ENCODE measurements at places on chromosomes 13 and 19. TPM values are rescaled to one million over a fixed set of nuclear protein-coding genes. Genes with fewer than 3 reads are reported as not detected.

- peak; percentile 26 for DNase-seq
Measured at GRCh38 chr19:39411081-39411831, 1.2 kb upstream of the PLEKHG2 start.

The ZNRF4 gene
- not detected for total RNA-seq

The PODNL1 gene
- total RNA-seq = not detected

GRCh38 chr19:44697670-44698034 is 1.3 kb upstream of the CEACAM16 start:
- DNase-seq = no peak

The ATP4B gene
- total RNA-seq = not detected

DNA sequence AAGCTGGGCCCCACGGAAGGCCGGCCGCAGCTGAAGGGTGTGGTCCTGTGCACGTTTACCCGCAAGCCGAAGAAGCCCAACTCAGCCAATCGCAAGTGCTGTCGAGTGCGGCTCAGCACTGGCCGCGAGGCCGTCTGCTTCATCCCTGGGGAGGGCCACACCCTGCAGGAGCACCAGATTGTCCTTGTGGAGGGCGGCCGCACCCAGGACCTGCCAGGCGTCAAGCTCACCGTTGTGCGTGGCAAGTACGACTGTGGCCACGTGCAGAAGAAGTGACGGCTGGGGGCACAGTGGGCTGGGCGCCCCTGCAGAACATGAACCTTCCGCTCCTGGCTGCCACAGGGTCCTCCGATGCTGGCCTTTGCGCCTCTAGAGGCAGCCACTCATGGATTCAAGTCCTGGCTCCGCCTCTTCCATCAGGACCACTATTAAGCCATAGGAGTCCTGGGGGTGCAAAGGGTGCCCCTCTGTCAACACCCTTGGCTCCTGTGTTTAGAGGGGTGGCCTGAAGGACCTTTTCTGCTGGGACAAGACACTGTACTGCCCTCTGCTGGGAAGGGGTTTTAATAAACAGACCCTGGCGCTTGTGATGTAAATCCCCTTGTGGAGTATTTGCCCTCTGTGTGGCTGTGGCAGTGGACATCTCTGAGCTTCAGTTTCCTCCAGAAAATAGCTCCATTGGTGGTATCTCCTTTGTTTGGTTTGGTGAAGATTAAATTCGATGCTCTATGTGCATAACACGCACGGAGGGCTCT is 1.9 kb downstream of the MRPS12 start:
- peak; percentile 43 for DNase-seq

The SIGLEC12 gene
- not detected for total RNA-seq

DNA sequence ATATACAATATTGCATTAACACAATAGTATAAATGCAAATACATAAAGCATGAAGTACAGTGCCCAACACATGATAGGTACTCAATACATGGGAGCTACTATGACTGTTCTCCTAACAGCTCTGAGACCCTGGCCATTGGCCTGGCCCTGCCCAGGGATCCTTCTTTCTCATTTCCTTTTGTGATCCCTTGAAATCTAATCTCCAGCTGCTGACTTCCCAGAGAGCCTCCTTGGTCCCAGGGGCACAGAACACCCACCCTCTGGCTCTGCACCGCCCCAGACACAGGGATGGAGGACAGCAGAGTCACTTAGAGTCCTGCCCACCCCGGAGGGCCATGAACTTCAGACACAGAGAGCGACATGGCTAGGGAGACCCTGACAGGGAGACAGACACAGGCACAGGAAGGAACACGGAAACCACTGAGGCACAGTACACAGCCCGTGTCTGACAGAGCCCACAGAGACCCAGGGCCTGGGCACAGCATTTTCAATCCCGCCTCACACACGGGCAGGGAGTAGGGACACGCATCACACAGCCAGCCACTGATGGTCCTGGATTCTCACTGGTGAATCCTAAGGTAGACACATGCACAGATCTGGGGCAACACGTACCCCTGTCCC is 4.2 kb upstream of the SYCN start:
- DNase-seq = no peak

- DNase-seq = peak; percentile 92
Measured at GRCh38 chr13:99356262-99357091, 49.3 kb upstream of the GPR183 start.

DNA sequence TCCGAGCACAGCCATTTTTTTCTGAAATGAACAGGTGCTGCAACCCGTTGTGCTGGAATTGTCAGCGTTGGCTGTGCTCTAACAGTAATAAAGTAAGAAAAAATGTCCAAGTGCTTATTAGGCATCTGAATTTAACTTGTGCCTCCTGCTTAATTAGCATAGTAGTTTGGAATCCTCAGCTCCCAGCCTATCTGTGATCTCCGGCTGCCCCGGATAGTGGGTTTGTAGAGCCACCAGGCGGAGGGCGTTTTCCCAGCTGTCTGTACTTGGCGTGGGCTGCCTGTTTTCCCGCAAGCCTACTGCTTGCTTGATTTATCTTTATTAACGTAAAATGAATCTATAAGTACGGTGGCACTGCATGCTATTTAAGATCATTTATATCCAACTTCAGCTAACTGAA is 137.9 kb downstream of the MTUS2 start:
- DNase-seq = no peak

- DNase-seq = peak; percentile 57
Measured at GRCh38 chr19:42422901-42423461, 4.2 kb downstream of the LIPE start.

The ZNF235 gene
- total RNA-seq = 13.0 TPM

- DNase-seq = no peak
Measured at GRCh38 chr13:114062754-114063153, 69.7 kb downstream of the RASA3 start.

GRCh38 chr13:25846222-25846984 is 205.4 kb downstream of the SHISA2 start:
- DNase-seq = no peak

DNA sequence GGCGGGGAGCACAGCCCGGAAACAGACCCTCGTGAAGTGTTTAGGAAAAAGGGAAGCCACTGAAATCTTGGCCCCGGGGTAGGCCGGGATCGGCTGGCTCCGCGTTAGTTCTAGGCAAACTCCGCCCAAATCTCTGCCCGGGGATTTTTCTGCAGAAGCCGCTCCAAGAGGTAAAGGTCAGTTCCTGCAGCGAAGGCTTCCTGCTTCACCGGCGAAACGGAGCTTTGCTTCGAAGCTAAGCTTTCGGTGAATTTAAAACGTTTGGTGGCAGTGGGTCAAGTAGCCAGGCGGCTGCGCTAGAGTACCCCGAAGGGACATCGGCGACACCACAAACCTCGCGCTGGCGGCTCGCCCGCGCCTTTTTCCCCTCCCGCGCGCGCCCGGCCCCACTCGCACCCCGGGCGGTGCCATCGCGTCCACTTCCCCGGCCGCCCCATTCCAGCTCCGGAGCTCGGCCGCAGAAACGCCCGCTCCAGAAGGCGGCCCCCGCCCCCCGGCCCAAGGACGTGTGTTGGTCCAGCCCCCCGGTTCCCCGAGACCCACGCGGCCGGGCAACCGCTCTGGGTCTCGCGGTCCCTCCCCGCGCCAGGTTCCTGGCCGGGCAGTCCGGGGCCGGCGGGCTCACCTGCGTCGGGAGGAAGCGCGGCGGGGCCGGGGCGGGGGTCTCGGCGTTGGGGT is 441 bp downstream of the GJB2 start:
- DNase-seq = no peak

- DNase-seq = no peak
Measured at GRCh38 chr13:72120632-72121031, 253.6 kb upstream of the DACH1 start.

DNA sequence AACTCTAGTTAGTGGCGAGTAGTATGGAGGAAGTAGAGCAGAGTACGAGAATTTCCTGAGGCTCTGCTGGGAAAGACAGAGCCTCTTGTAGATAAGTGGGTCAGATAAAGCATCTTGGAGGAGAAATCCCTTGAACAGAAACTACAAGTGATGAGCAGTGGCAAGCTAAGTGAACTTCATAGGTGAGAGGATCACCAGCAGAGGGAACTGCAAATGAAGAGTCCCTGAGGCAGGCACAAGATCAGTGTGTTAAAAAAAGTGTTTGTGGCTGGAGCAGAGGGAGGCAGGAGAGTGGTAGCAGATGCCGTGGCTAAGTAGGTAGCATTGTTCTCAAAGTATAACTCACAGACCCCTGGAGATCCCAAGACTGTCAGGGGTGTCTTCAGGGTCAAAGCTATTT is 437.6 kb downstream of the HS6ST3 start:
- DNase-seq = no peak

DNA sequence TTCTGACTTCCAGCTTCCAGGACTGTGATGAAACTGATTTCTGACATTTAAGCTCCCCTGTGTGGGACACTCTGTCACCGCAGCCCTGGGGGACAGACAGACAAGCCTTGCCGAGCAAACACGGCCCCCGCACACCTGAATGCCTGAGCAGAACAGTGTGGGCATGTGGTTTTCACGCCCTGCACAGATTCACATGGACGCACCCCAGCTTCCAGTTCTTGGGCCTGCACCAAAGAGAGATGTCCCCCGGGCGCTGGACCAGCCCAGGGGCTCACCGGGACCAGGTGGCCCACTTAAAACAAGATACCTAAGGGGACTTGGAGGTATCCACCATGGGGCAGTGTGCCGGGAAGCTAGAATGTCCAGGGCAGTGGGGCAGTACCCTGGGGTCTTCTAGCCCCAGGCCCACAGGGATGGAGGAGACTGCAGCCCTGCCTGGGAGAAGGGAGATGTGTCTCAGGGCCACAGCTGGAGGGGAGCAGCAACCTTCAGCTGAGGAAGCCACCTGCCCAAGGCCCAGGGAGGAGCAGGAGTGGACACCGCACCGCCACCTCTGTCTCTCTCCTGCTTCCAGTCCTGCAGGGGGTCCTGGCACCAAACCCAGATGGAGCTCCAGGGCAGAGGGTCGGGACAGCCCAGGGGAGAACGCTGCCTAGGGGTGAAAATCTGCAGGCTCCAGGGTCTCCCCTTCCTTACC is 50.5 kb downstream of the SOX1 start:
- no peak for DNase-seq

The INSL3 gene
- 5.0 TPM for total RNA-seq

DNA sequence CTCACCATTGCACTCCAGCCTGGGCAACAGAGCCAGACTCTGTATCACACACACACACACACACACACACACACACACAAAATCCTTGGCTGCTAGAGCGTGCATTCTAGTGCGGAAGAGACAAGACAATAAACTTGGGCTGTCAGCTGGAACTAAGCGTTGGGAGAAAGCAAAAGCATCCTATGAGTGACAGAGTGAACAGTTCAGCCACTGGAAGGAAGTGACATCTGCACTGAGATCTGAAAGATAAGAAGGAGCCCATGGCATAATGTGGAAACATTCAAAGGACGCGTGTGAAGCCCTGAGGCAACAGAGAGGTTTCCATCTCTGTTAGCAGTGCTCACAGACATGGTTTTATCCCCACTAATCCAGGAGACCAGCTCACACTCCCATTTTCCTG is 3.5 kb upstream of the SLC1A5 start:
- peak; percentile 72 for DNase-seq

DNA sequence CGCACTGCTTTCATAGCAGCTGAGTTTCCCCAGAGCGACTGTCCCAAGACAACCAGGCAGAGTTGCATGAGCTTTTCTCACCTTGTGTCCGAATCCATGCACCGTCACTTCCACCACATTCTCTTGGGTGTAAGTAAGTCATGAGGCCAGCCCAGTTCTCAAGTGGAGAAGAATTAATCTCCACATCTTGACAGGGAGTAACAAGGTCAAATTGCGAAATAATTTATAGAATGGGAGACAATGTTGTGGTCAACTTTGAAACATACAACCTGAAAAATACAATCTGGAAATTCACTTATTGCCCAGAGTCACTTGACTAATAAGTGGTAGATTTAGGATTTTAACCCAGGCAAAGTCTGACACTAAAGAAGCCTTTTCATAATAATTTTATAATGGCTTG is 123.7 kb downstream of the UFM1 start:
- DNase-seq = no peak

- no peak for DNase-seq
Measured at GRCh38 chr19:18894254-18895037, 1.5 kb downstream of the CERS1 start.

DNA sequence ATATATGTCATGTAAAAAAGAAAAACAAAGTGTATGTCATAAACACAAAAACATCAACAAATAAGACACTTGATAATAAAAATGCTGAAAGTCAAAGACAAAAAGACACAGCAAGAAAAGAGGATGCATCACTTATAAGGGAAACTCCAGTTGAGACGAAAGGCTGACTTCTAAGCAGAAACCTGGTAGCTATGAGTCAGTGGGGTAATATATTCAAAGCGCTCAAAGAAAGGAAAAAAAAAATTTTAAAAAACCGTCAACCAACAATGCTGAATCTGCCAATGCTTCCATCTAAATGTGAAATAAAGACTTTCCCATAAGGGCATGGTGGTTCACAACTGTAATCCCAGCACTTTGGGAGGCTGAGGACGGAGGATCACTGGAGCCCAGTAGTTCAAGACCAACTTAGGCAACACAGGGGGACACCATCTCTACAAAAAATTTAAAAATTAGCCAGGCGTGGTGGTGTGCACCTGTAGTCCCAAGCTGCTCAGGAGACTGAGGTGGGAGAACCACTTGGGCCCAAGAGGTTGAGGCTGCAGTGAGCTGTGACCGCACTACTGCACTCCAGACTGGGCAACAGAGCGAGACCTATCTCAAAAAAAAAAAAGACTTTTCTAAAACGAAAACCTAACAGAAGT is 24.0 kb downstream of the USP12 start:
- DNase-seq = no peak

The SLC10A2 gene
- total RNA-seq = not detected

- DNase-seq = no peak
Measured at GRCh38 chr13:57644106-57644505, 12.6 kb downstream of the PCDH17 start.

GRCh38 chr19:30222428-30222873 is 149.7 kb upstream of the ZNF536 start:
- no peak for DNase-seq

DNA sequence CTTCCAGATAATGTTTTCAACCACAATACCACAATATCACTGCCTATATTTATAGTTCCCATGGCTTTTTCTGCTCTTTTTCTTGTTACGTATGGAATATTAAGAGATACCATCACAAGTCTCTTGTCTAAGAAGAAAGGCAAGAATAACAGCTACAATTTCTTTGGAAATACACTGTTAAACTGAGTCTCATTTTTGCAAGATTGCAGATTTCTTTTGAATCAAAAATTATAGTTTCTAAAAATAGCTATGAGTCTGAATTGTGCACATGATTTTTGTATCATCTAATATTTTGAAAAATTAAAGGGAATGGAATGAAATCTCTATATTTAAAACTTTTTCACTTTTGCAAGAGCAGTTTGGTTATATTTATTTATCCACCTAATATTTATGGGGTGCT is 1120.8 kb downstream of the EFNB2 start:
- DNase-seq = no peak

GRCh38 chr19:52070496-52070895 is 21.9 kb upstream of the ZNF432 start:
- no peak for DNase-seq

DNA sequence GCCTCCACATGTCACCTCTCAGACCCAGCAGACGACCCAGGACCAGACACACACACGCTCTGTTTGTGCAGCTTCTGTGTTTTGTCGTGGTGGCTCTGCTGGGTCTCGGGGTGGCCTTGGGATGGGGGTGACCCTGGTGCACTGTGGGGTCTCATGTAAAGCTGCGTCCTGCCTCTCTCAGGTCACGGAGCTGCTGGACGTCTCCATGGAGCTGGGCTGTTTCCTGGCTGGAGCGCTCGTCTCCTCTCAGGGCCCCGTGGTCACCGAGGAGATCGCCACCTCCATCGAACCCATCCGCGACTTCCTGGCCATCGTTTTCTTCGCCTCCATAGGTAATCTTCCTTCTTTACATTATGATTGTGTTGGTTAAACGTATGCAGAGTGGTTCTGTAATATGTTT is 45.4 kb upstream of the TFDP1 start:
- DNase-seq = no peak

The ZNF530 gene
- total RNA-seq = 9.9 TPM

- no peak for DNase-seq
Measured at GRCh38 chr19:14519860-14520407, 1.7 kb upstream of the DNAJB1 start.

The PARP4 gene
- 92.9 TPM for total RNA-seq
